ENCODE measurements at places on chromosomes 2 and 18. TPM values are rescaled to one million over a fixed set of nuclear protein-coding genes. Genes with fewer than 3 reads are reported as not detected.

- DNase-seq: no peak
Observed at GRCh38 chr2:42054714-42055430, 7.1 kb downstream of the PKDCC start.

DNA sequence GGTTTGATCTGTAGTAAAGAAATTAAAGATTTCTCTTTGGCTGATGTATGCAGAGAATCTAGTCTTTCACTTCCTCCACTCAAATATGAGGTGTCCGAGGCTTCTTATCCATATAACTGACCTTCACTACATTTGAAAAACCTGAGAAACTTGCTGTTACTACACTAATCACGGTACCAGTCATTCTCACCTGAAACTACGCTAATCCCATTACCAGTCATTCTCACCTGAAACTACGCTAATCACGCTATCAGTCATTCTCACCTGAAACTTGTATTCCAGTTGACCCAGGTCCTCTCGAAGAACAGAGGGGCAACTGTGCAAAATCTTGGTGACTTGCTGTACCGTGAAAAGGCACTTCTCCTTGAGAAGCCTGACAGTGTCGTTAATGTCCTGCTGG, 5.1 kb downstream of the MTERF4 start:
- DNase-seq: no peak

DNA sequence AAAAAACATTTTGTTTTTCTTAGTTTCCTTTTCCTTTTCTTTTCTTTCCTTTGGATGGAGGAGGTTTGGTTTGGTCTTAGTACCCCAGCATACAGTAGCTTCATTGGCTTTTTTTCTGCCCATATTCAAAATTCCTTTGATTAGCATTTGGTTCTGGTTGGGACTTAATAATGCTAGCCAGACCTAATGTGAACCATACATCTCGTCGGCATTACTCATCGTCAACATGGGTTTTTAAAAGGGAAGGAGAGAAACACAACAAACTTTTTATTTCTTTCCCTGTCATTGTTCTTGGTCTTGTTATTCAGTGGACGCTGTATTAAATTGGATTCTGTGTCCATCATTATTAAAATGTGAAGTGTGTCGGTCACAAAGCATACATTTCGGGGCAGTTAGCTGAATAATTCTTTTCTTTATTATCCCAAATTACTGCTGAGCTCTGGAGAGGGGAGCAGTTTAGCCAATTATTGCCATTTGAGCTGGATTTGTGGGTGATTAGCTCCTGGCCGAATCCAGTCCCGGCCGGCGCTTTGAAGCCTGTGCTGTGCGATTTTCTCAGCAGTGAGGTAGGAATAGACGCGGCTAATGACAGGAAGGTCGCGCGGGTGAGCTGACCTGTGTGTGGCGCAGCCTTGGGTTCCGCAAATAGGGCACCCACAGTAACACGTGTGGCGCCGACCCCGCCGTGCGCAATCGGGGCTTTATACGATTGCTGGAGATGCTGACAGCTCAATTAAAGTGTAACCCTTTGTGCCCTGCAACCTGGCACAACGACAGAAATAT, 303.3 kb downstream of the GBX2 start:
- DNase-seq: no peak

DNA sequence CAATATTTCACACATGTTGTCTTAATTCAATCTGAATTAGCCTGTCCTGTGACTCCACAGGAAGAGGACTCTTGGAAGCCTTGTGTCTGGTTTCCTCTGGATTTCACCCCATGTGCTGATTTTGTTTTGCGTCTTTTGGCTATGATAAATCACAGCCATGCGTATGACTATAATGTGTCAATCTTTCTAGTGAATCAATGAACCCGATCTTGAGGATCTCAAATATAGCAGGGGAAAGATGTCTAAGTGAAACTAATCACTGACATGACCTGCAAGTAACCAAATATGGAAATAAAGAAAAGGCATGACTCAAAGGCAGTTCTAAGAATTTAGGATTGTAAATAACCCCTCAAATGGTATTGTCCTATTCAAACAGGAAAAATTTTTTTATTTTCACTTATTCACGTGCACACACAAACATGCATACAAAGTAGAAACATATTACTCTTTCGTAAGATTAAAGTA, 8.2 kb downstream of the WDFY1 start:
- no peak for DNase-seq

DNA sequence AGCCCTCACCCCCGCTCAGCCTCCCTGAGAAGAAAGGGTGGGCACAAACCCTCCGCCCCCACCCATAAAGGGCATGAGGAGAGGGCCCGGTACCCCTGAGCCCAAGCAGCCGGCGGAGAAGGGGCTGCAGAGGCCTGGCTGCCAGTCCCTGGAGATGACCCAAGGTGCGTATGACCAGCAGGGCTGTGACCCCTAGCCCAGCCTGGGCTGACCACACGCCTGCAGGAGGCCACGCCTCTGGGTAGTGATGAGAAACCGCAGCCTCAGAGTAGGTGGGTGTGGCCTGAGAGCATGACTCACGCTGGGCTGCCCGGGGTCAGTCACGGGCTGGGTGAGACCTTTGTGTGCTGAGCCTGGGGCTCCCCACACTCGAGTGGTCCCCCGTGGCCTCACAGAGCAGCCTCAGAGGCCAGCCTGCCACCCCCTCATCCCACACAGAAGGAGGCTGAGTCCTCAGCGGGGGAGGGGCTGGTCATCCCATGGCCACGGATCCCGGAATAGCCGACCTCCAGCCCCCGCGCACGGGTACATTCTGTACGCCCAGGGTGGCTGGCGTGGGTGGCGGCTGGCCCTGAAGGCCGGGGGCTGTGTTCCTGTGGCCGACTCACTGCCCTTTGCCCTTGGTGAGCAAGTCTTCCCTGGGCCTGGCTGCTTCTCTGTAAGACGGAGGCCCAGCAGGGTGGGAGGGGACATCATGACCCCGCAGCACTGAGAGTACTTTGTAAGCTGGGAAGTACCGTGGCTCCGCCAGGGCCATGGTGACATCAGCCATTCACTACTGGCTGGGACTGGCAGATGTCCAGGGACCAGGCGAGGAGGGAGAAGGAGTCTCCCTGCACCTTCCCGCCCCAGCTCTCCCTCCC, 110.8 kb upstream of the OTOS start:
- DNase-seq: no peak

DNA sequence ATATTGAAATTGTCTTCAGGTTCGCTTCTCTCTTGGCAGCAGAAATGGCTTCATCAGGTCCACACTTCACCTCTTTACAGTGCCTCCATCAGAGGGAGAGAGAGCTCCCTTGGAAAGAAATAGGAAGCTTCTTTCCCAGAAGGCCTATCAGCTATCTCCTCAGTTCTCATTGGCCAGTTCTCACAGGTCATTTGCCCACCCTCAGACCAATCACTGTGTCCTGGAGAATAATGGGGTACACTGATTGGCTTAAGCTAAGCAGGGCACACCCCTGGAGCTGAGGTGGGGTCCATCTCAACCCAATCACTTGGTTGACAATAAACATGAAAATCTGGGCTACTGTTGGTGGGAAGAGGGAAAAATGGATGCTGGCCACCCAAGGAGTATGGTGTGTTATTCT, 5.2 kb downstream of the GNLY start:
- no peak for DNase-seq

GRCh38 chr2:67846370-67847070, 216.3 kb downstream of the C1D start:
- no peak for DNase-seq

SAP130 gene
- 20.2 TPM for total RNA-seq

BZW1 gene
- 470 TPM for total RNA-seq

PLGLB2 gene
- total RNA-seq: 0.16 TPM

MARCO gene
- total RNA-seq: 0.56 TPM

LNPK gene
- total RNA-seq: 25.2 TPM

NUP35 gene
- total RNA-seq: 60.5 TPM

VWA3B gene
- total RNA-seq: not detected

COLEC12 gene
- 0.08 TPM for total RNA-seq

RNF138 gene
- total RNA-seq: 104 TPM

ARHGAP15 gene
- 25.6 TPM for total RNA-seq

CXCR4 gene
- total RNA-seq: 28.5 TPM

GPR45 gene
- total RNA-seq: not detected
